ENCODE measurements at places on chromosomes 1 and 21.

GRCh38 chr1:91807921-91808620, 77.9 kb downstream of the TGFBR3 start:
- no peak for DNase-seq

DNA sequence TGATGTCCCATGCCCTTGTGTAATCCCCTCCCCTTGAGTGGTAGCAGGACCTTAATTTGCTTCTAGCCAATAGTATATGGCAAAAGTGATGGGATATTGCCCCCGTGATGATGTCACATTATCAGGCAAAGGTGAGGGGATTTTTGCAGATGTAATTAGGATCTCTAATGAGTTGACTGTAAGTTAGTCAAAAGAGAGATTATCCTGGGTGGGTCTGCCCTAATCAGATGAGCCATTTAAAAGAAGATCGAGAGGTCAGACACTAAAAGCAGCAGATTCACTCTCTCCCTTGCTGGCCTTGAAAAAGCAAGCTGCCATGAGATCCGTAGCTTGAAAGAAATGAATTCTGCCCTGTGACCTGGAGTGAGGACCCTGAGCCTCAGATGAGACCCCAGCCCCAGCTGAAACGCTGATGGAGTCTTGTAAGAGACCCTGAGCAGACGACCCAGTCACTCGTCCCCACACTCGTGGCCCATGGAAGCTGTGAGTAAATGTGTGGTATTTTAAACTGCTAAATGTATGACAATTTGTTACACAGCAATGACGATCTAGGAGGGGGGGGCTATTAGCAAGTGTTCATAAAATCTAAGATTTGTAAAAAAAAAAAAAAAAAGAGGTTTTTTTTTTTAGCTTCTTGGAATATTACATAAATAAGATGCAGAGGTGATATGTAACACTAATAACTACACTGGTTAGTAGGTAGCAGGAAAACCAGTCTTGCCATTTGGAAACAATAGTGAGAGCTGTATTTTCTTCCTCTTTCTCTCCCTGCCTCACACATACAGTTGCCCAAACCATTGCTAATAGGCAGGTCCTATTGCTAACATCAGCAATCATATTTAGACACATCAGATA, 50.3 kb upstream of the TARBP1 start:
- DNase-seq: no peak

DNA sequence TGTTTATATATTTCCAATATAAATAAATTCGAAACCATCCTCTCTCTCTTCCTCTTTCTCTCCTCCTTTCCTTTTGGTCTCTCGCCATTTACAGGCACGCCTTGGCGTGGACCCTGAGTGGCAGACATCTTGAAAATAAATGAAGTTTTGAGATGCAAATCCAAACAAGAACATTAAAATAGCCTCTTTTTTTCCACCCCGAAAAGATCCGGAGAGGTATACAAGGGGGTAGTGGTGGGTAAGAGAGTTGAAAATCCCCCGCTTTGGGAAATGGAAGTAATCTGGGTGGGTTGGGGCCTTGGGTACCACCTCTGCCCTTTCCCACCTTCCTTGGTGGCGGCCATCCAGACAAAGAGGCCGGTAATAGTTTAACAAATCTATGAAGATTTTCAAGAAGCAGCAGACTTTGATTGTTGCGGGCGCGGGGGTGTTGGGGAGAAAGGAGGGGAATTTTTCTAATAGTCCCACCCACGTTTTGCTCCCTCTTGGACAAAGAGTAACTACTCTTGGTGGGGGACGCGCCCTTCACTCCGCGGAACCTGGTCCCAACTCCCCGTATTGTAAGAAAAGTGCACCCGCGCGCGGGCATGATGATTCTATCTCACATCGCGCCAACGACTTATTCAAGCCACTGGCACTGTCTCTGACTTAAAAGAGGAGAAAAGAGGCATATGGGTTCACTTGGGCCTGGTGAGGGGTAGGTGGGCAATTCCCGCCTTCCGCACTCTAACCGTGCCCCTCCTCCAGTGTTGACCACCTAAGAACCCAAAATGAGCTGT, 4.0 kb upstream of the FOXD3 start:
- DNase-seq: no peak

DNA sequence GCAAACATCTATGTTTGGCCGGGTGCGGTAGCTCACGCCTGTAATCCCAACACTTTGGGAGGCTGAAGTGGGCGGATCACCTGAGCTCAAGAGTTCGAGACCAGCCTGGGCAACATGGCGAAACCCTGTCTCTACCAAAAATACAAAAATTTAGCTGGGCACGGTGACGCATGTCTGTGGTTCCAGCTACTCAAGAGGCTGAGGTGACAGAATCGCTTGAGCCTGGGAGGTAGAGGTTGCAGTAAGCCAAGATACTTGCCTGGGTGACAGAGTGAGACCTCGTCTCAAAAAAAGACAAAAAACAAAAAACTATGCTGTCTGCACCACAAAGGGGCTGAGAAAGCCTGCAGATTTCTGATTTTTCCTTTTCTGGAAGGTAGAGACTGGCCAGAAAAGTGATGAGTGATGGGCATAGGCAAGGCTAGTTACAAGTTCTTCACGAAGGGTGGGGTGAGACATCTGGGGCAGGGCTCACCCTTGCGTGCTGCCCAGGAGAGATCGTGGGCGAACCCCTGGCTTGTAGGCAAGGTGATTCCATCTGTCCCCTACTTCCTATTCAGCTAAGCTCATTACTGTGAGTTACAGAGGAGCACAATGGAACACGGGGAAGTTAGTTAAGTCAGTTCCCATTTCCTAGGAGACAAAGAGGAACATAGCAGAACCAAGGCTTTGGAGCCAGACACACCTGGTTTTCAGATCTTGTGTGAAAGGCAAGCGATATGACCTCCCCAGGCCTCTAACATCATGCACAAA, 3.2 kb downstream of the SLC2A1 start:
- DNase-seq: no peak
